HepG2 (cell line): ENCODE measurements at places on chromosomes 12 and 14. TPM values are rescaled to one million over a fixed set of nuclear protein-coding genes. Genes with fewer than 3 reads are reported as not detected.

The KLRG1 gene
- 1.2 and 1.6 TPM in 2 replicates for total RNA-seq

The G2E3 gene
- total RNA-seq, result 63.0 and 90.7 TPM in 2 replicates

The TEX52 gene
- total RNA-seq, result 0.17 TPM in 1 of 2 replicates, not detected in the other

The GPR84 gene
- total RNA-seq, result not detected in 2 replicates

The RPGRIP1 gene
- total RNA-seq, result 0.10 and 0.13 TPM in 2 replicates
